Esophagus squamous epithelium (tissue), 5 donors: ENCODE measurements at places on chromosomes 1 and 21.

DNA sequence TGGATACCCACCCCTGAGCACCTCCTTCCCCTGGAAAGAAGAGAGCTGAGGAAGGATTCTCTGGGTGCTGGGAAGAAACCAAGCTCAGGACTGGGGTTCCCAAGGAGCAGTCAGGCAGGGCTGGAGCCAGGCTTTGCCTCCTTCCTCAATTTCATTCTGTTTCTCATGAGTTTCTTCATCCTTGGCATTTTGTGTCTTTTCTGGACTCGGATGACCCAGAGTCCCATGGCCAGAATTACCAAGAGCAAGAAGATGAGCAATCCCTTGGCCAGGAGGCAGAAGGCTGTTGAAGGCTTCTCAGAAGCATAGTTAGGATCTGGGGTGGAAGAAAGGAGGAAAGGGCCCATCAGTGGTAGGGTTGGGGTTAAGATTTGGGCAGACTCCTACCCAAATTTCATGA lies 2.5 kb downstream of the SLAMF9 start:
- DNase-seq = no peak

- peak; percentile 29 for DNase-seq
These were observed 31.0 kb upstream of the CD1D start for GRCh38 chr1:158149577-158150269.

DNA sequence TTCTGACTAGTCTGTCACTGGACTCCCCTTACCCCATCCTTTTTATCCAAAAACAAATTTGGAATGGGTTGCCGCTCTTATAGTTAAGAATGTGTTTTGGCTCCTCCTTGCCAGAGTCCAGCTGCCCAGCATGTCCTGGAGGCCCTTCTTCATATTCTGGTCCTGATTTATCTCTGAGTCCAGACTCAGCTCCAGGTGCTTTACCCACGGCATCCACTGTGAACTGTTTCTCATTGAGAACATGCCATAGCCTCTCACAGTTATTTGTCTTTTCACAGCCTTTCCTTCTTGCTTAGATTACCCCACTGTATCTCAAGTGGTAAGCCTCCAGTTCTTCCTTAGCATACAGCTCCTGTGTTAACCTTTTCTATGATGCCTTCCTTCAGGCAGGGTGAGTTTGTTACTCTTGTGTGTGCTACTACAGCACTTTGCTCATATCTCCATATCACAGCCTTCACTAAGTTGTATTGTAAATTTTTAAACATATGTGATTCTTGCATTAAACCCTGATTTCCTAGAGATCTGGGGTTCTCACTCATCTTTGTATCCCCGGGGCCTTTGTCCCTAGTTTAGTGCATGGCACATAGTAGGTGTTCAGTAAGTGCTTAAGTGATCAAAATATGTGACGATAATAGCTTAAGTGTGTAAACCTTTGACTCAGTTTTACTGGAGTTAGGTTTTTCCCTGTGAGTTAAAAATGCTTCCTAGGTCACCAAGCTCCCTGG lies 116.0 kb downstream of the OSBPL9 start:
- no peak for DNase-seq

DNA sequence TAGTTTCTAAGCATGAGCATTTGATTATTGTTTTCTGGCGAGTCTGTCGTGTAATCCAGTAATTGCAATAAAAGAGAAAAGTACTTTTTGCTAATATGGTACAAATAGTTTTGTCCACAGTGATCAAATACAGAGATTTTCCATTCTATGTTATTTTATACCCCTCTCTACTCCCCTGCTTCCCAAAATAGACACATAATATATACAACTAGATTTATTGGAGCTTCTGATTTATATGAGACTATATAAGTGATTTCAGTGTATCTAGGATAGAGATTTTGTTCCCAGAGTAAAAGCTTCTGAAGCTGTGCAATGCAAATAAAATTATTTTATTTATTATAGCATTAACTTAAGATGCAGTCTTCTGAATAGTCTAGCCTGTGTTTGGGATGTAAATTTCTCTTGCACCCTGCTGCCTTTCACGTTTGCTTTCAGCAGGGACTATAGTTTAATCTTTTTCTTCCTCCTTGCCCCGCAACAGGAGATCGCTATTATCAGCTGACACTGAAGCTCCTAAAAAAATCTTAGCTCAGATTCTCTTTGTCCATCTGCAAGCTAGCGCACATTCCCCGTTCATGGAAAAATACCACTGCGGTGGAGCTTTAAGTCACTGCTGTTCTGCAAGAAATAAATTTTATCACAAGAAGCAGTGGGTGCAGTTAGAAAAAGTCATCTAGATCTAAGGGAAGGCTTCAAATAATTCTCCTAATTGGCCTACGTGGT lies 273.3 kb downstream of the DISC1 start:
- DNase-seq = no peak

DNA sequence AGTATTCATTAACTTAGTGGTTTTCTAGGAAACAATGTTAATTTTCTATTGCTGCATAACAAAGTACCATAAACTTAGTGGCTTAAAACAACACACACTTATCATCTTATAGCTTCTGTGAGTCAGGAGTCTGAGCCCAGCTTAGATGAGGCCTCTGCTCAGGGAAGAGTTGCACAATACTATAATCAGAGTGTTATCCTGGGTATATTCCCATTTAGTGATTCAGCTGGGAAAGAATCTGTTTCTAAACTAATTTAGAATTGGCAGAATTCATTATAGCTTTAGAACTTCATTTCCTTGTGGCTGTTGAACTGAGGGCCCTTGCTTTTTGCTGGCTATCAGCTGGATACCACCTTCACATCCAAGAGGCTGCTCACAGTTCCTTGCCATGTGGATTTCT lies 515.5 kb downstream of the BRINP3 start:
- no peak for DNase-seq

GRCh38 chr1:81998165-81998564 lies 197.4 kb downstream of the ADGRL2 start:
- DNase-seq = no peak
